ENCODE measurements at places on chromosomes 2 and 18. TPM values are rescaled to one million over a fixed set of nuclear protein-coding genes. Genes with fewer than 3 reads are reported as not detected.

DNA sequence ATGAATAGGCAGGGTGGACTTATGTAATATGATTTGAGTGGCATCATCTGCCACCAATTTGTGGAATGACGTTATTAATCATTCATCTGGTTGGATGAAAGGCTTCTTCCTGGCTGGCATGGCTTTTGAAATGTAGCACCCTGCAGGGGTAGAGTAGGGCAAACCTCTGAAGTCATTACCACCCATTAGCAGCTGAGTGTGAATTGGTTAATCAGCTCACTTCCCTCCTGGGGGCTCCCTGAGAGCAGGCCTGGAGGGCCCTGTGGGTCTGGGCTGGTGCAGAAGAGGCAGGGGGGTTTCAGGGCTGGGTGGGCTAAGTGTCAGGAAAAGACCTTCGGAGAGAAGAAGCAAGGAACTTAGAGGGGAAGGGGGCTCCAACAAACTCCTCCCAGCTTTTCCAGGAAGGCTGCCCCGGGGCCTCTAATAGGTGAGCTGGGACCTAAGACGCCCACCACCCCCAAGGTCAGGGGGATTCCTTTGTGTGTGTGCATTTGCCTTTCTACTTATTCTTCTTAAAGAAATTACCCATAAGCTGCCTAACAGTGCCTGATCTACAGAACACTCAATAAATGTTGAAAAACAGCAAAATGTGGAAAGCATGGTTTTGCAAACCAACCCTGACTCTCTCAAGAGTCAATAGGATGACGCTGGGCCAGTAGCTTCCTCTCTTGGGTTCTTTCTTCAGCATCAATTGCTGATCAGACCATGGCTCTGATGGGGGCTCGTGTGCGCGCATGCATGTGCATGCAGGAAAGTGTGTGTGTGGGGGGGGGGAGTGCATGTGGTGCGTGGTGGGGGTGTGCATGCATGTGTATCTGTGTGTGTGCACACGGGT is 49.7 kb upstream of the ZNF516 start:
- H3K36me3 ChIP-seq, result no peaks in the 10 kb centered on the region
- H3K27me3 ChIP-seq, result no peaks in the 10 kb centered on the region
- no peak overlapping the region for H3K27ac ChIP-seq
- no peak for DNase-seq

Gene TNFAIP6
- not detected for total RNA-seq

GRCh38 chr18:76672627-76673026 is 149.7 kb upstream of the ZNF236 start:
- no peaks in the 10 kb centered on the region for H3K27me3 ChIP-seq
- no peak overlapping the region for H3K4me3 ChIP-seq
- DNase-seq, result no peak
- no peaks in the 10 kb centered on the region for H3K4me1 ChIP-seq
- no peaks in the 10 kb centered on the region for H3K36me3 ChIP-seq

DNA sequence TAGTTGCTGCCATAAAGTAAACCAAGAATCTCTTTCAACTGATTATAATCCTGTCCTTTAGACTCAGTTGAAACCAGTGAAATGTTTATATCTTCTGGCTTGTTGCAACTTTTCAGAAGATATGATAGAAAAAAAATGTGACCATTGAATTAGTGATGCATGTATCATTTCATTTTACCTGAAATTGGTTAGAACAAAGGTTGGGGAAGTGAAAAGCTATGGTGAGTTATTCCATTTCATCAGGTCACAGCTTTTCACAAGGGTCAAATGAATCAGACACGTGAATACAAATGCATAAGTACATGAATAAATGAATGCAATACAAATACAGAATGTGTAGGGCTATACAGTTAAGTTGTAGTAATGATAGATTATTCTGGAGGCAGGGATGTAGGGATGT is 15.1 kb downstream of the CCDC85A start:
- no peak overlapping the region for H3K4me3 ChIP-seq
- H3K27me3 ChIP-seq, result no peaks in the 10 kb centered on the region
- no peak overlapping the region for H3K27ac ChIP-seq
- H3K36me3 ChIP-seq, result no peaks in the 10 kb centered on the region

- H3K27ac ChIP-seq, result no peak overlapping the region
- no peak overlapping the region for H3K4me3 ChIP-seq
- no peaks in the 10 kb centered on the region for H3K36me3 ChIP-seq
- no peaks in the 10 kb centered on the region for H3K27me3 ChIP-seq
- no peaks in the 10 kb centered on the region for H3K4me1 ChIP-seq
Observed at GRCh38 chr2:28252311-28252710, 140.3 kb upstream of the FOSL2 start.

DNA sequence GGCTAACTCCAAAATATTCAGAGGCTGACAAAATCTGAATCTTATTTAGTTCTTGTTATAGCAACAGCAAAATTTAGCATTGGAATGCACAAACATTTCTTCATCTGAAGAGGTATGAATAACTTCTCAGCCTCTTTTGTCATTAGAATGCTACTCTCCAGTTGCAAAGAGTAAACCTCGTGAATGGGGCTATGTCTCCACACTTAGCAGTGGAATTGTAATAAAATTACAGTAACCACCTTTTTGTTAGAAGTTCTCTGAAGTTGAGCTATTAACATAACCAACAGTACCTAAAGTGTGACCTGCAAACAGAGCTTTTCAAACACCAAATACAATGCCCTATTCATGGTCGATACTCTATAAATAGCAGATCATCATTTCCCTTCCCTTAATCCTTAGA is 50.2 kb upstream of the GALNT3 start:
- H3K4me3 ChIP-seq, result no peak overlapping the region
- H3K27ac ChIP-seq, result no peak overlapping the region
- no peaks in the 10 kb centered on the region for H3K36me3 ChIP-seq
- no peaks in the 10 kb centered on the region for H3K27me3 ChIP-seq
- no peaks in the 10 kb centered on the region for H3K4me1 ChIP-seq

Gene TCF4
- total RNA-seq, result 29.8 TPM

GRCh38 chr2:233331536-233331935 is 22.8 kb upstream of the DGKD start:
- peak; percentile 24 for DNase-seq
- no peak overlapping the region for H3K27ac ChIP-seq
- H3K4me3 ChIP-seq, result no peak overlapping the region
- H3K4me1 ChIP-seq, result no peaks in the 10 kb centered on the region
- H3K27me3 ChIP-seq, result no peaks in the 10 kb centered on the region

Gene RNU2-63P
- not detected for total RNA-seq

DNA sequence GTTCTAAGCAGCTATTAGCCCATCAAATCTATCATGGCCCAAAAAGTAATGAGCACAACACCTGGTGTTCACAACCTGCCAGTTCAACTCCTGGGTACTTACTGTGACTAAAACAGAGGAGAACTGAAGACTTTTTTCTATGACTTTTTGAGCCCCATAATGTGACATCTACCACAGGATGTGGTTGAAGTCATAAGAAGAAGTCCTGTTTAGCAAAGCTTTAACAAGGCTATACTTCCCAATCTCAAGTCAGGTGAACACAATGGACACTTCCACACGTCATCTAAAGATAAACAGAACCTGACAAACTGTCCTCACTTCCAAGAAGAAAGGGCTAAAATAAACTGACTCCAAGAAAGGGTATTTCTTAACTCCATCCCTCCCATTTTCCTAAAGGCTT is 138.8 kb downstream of the ATAD2B start:
- no peak overlapping the region for H3K4me3 ChIP-seq
- no peaks in the 10 kb centered on the region for H3K36me3 ChIP-seq
- no peak for DNase-seq
- H3K4me1 ChIP-seq, result no peaks in the 10 kb centered on the region
- H3K27me3 ChIP-seq, result no peaks in the 10 kb centered on the region

Gene GLI2
- total RNA-seq, result 16.4 TPM

DNA sequence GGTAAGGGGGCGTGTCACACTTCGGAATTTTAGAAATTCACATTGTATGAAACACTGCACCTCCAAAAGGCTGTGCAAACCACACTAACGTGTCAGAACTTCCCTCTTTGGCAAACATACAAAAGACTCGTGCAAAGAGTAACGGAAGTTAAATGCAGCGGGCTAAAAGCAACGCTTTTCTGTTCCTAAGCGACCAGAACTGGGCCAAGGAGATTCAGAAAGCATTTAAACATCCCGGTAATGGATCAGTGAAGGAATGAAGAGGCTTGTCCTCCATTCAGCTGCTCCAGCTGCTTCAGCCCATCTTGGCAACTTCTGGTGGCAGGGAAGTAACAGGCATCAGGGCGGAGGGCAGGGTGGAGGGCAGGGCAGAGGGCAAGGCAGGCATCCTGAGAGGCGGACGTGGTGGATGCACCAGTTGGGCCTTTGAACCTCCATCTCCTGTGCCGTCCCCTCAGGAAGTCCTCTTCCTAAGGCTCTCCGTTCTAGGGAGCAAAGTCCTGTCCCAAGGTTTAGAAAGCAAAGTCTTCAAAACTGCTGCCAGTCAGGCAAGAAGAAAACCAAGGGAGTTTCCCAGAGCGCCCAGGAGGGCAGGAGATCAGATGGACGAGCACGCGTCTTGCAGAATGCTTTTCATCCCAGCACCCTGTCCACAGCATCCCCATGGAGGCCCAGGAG is 230.7 kb downstream of the ZNF516 start:
- no peaks in the 10 kb centered on the region for H3K27me3 ChIP-seq
- peak; percentile 40 for DNase-seq
- peak overlapping the region; percentile 48 for H3K27ac ChIP-seq
- H3K4me1 ChIP-seq, result no peaks in the 10 kb centered on the region
- no peak overlapping the region for H3K4me3 ChIP-seq
- no peaks in the 10 kb centered on the region for H3K36me3 ChIP-seq

DNA sequence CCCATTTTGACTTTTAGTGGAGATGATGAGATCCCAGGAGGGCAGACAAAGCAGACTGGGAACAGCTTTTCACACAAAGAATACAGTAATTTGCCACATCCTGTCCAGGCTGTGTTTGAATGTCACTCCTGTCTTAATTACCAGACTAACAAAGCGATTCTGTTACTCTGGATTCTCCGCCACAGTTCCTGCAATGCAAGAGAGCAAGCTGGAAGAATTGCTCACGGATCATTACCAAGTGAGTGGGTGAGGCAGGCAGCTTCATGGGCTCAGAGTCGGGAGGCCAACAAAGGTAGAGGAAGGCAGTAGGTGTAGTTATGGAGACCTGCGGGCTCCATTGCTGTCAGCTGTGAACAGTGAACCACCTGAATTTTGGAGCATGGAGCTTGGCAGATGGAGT is 250.5 kb upstream of the ATP5MC3 start:
- H3K36me3 ChIP-seq, result no peaks in the 10 kb centered on the region
- DNase-seq, result no peak
- H3K27me3 ChIP-seq, result no peaks in the 10 kb centered on the region
- no peak overlapping the region for H3K27ac ChIP-seq
- H3K4me1 ChIP-seq, result no peaks in the 10 kb centered on the region

Gene RASGRP3
- 21.0 TPM for total RNA-seq

GRCh38 chr2:17334300-17334699 is 183.9 kb downstream of the RAD51AP2 start:
- H3K36me3 ChIP-seq, result no peaks in the 10 kb centered on the region
- no peak for DNase-seq
- H3K27me3 ChIP-seq, result no peaks in the 10 kb centered on the region
- H3K27ac ChIP-seq, result no peak overlapping the region
- no peaks in the 10 kb centered on the region for H3K4me1 ChIP-seq

GRCh38 chr2:221549143-221549542 is 23.0 kb downstream of the EPHA4 start:
- DNase-seq, result no peak
- H3K4me3 ChIP-seq, result no peak overlapping the region
- no peaks in the 10 kb centered on the region for H3K27me3 ChIP-seq
- no peaks in the 10 kb centered on the region for H3K36me3 ChIP-seq
- no peak overlapping the region for H3K27ac ChIP-seq

- H3K27me3 ChIP-seq, result no peaks in the 10 kb centered on the region
- no peaks in the 10 kb centered on the region for H3K36me3 ChIP-seq
- no peak overlapping the region for H3K27ac ChIP-seq
- H3K4me1 ChIP-seq, result no peaks in the 10 kb centered on the region
Observed at GRCh38 chr2:223084873-223085272, 32.9 kb downstream of the KCNE4 start.

Gene GRB14
- 0.14 TPM for total RNA-seq

GRCh38 chr2:69765096-69765380 is 23.1 kb downstream of the ANXA4 start:
- DNase-seq, result no peak
- H3K27ac ChIP-seq, result no peak overlapping the region
- H3K36me3 ChIP-seq, result no peaks in the 10 kb centered on the region
- H3K27me3 ChIP-seq, result no peaks in the 10 kb centered on the region
- H3K4me1 ChIP-seq, result no peaks in the 10 kb centered on the region
- no peak overlapping the region for H3K4me3 ChIP-seq

- no peak overlapping the region for H3K27ac ChIP-seq
- no peaks in the 10 kb centered on the region for H3K4me1 ChIP-seq
- DNase-seq, result no peak
- no peaks in the 10 kb centered on the region for H3K36me3 ChIP-seq
Observed at GRCh38 chr2:42256505-42256904, 87.4 kb downstream of the EML4 start.

Gene WDFY1
- 38.8 TPM for total RNA-seq

Gene SNED1
- total RNA-seq, result 32.0 TPM

Gene RAB6C
- 0.87 TPM for total RNA-seq

Gene DTNB
- 47.0 TPM for total RNA-seq

- H3K36me3 ChIP-seq, result no peaks in the 10 kb centered on the region
- H3K27me3 ChIP-seq, result no peaks in the 10 kb centered on the region
- H3K27ac ChIP-seq, result no peak overlapping the region
Observed at GRCh38 chr2:134446383-134447017, 192.6 kb downstream of the MGAT5 start.

DNA sequence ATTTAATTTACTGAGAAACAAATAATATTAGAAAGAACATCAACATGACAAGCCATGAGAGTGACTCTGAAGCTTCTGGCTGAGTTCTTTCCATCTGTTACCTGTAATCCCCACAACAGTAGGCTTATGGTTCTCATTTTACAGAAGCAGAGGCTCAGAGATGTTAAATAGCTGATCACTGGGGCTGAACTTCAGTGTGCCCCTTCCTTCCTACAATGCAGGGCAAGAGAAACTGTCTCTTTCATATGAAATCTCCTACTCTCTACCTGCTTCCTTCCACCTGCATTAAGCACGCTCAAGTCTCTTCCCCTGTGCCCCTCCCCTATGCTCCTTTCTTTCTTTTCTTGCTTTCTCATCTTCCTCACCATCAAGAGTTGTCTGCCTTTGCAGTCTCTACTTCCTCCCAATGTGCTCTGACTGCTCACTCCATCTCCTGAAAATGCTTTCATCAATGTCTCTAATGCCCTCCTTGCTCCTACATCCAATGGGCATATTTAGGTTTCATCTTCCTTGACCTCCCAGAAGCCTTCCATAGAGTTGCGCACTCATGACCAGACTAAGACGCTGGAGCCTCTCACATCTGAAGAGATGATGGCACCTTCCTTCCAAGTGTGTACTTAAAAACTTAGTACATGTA is 23.7 kb downstream of the APOB start:
- no peak overlapping the region for H3K4me3 ChIP-seq
- H3K27ac ChIP-seq, result no peak overlapping the region
- DNase-seq, result no peak
- H3K27me3 ChIP-seq, result no peaks in the 10 kb centered on the region

GRCh38 chr2:27071990-27072830 is 756 bp upstream of the OST4 start:
- no peak for DNase-seq
- H3K4me1 ChIP-seq, result no peaks in the 10 kb centered on the region
- peak overlapping the region; percentile 98 for H3K4me3 ChIP-seq
- H3K27ac ChIP-seq, result peak overlapping the region; percentile 86
- no peaks in the 10 kb centered on the region for H3K36me3 ChIP-seq

Gene VWC2L
- total RNA-seq, result not detected

Gene TOGARAM2
- 0.36 TPM for total RNA-seq

GRCh38 chr18:32621034-32621433 is 150.4 kb upstream of the GAREM1 start:
- DNase-seq, result no peak
- H3K4me1 ChIP-seq, result no peaks in the 10 kb centered on the region
- H3K4me3 ChIP-seq, result no peak overlapping the region
- H3K36me3 ChIP-seq, result no peaks in the 10 kb centered on the region
- peaks cover 2% of the 10 kb centered on the region for H3K27me3 ChIP-seq
